ENCODE measurements at places on chromosomes 16 and 17.

GRCh38 chr17:19304209-19304608, 58.3 kb downstream of the B9D1 start:
- DNase-seq, result no peak

GRCh38 chr17:70096861-70097260, 21.8 kb downstream of the KCNJ16 start:
- no peak for DNase-seq

DNA sequence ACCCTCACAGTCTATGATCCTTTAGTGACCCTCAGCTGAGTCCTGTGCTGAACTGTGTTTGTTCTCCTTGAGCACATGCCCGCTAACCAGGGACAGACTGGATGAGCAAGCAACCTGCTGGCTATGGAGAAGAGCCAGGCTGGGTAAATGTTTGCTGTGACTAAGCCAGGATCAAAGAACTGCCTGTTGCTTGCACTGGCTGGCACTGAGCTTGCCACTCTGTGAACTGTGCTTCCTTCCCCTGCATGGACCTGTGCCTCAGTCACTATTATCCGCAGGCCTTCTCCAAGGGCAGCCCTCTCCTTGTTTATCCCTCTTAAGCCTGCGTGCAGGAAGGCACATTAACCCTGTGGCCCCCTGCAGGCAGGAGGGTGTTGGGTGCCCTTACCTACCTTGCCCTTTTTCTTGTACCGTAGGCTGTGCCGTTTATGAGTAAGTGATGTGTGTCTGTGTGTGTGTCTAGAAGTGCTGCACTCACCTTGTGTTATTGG, 7.4 kb downstream of the PNPO start:
- DNase-seq, result no peak

GRCh38 chr16:82748026-82748425, 121.3 kb downstream of the CDH13 start:
- no peak for DNase-seq

- DNase-seq, result no peak
Measured at GRCh38 chr17:13502263-13502662, 99.5 kb downstream of the HS3ST3A1 start.

GRCh38 chr17:65434251-65434650, 127.2 kb downstream of the AXIN2 start:
- no peak for DNase-seq

GRCh38 chr16:6146874-6147425, 1049.4 kb upstream of the EEF2KMT start:
- no peak for DNase-seq
